SIG-M5 (cell line): ENCODE measurements at places on chromosomes 4 and X.

- DNase-seq, result no peak
Measured at GRCh38 chr4:133483600-133484246, 334.6 kb downstream of the PCDH10 start.

- DNase-seq, result no peak
Measured at GRCh38 chr4:108399610-108400265, 220.6 kb upstream of the RPL34 start.

DNA sequence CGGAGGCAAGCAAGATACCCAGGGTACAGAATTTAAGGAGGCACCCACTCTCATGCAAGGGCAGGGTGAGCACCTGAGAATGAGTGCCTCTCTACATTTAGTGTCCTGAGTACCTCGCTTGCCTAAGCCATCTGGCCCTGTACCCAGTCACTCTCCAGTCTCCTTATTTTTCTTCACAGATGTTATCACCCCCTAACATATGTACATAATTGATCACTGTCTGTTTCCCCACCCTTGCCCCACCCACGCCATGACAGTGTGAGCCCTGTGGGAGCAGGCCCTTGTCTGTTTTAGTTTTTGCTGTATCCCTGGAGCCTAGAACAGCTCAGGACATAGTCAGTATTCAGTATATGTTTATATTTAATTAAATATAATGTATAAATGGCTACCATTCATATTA is 113.6 kb downstream of the SPRY1 start:
- no peak for DNase-seq

DNA sequence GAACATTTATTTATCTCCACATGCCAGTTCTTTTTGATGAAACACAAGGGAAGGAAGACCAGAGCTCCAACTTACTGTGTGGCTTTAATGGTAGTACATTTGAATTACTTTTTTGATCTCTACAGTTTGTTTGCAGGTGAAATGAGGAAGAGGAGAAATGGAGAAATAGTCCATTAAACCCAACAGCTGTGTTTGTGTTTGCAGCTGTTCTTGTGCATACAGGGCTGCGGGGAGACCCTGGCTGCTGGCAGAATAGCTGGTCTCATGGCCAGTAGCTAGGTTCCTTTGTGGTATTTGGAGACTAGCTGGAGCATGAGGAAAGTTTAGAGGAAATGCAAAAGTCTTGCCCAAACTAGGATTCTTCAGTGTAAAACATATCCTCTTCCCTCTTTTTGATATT is 374.8 kb downstream of the GPAT3 start:
- DNase-seq, result no peak

DNA sequence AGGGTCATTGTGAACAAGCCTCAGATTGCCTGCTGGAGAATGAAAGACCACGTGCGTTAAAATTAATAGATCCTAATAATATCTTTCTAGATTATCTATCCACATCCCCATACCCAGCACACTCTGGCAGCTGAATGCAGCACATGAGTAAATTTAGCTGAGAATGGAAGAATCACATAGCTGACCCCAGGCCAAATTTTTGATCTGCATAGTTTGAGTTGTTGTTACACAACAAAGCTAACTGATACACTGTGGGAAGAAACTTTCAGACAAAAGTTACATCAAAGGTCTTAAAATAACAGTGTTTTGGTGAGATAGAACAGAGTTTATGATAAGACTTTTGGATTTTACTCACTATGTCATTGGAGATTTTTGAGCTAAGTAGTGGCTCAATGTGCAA is 72.4 kb upstream of the ANXA10 start:
- DNase-seq, result no peak

- DNase-seq, result no peak
Measured at GRCh38 chr4:67542076-67542475, 3.2 kb downstream of the CENPC start.

DNA sequence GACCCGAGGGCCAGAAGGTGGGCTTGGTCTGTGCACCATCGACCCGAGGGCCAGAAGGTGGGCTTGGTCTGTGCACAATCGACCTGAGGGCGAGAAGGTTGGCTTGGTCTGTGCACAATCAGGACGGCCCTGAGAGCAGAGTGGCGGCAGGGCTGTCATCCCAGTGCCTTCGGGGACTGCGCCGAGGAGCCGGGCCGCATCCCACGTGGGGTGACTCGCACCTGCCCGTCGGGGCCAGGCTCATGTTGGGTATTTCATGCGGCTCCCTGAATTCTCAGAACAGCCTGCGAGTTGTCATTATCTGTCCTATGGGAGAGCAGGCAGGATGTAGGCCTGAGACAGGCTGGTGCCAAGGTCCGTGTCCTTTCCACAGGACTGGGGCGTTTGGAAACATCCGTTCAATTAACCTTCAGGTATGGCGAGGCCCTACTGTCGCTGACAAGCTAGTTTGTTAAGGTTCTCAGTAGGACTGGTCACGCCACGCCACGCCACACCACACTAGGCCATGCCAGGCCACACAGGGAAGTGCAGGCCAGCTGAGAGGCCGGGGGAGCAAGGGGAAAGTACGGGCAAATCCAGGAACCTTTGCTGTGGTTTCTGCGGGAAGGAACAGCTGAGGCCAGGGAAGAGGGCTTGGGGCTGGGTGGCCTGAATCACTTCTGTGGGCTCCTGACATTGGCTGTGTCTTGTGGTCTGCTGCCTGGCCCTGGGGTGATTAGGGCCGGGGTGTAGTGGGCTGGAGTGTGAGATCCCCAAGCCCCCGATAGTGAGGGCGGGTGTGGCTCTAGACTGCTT is 182.9 kb downstream of the AFAP1 start:
- DNase-seq, result no peak

- no peak for DNase-seq
Measured at GRCh38 chrX:50779694-50780093, 34.3 kb downstream of the SHROOM4 start.

DNA sequence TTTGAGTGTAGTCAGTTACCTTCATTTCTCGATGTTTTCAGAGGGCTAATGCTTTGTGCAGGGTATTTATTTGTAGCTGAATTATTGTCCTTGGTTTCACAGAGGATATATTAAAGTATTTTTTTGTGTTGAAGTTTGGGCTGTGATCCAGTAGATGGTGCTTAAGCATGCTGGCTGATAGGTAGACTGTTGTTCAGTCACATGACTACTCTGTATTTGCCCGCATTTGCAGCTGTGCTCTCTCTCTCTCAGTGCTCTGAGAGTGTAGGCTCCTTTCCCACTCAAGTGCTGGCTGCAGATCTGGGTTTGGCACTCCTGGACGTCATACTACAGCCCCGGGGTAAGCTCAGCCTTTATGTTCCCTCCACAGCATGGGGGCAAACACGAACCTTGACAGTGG is 21.7 kb downstream of the RAB40AL start:
- no peak for DNase-seq

DNA sequence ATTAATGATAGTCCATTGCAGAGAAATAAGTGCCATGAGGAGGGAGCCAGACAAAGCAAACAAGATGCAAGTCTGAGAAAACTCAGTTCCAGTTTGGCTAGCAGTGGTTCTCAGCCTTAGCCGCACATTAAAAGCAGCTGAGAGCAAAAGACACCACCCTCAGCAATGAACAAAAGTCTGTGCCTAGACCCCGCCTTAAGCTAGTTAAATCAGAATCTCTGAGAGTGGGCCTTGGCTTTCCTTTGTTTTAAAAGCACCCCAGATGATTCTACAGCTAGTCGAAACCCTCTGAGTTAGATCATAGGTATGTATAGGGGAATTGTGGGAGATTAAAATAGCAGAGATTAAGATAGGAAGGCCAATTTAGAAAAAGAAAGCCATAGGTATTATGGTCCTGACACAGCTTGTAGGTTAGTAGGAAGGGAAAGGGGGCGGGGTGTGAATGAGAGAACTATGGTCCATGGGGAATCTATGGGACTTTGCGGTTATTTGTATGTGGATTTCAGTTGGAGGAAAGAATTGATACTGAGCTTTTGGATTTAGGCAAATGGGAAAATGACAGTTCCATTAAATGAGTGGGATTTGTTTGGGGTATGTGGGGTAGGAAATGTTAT is 12.0 kb downstream of the SPRY1 start:
- no peak for DNase-seq

- no peak for DNase-seq
Measured at GRCh38 chr4:4323705-4324534, 33.9 kb downstream of the ZBTB49 start.

DNA sequence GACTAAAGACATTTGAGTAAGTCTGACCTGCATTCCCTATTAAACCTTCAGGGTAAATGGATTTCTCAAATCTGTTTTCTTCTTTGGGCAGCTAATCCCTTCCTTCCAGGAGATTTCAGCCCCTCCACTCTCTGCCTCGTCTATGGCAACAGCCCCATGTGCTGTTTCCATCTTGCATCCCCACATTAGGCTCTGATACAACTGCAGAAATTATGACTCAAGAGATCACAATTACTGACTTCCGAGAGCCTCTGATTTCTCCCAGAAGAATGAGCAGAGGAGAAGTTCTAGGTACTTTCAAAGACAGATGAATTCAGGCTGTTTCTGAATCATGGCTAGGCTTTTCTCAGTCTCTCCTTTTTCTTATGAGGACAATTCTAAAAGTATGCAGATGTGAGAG is 38.7 kb downstream of the RAI2 start:
- DNase-seq, result no peak

GRCh38 chr4:24042094-24042493 is 152.2 kb upstream of the PPARGC1A start:
- DNase-seq, result no peak

DNA sequence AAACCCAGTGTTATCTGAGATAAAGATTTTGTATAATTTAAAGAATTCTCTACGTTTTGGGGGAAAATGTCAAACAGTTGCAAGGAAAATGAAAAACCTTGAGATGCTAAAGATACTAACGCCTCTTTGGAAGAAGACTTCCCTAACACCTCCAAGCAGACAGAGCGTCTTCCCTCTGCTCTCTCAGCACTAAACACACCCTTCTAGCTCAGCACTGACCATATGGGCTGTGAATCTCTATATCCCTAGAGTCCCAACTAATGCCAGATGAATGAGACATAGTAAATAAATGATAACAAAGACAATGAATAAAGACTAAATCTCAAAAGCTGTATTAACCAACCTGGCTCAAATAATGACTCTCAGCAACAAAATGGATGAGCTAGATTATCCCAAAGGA is 13.3 kb downstream of the FUNDC1 start:
- DNase-seq, result no peak

GRCh38 chr4:127421437-127421836 is 211.3 kb upstream of the INTU start:
- no peak for DNase-seq

DNA sequence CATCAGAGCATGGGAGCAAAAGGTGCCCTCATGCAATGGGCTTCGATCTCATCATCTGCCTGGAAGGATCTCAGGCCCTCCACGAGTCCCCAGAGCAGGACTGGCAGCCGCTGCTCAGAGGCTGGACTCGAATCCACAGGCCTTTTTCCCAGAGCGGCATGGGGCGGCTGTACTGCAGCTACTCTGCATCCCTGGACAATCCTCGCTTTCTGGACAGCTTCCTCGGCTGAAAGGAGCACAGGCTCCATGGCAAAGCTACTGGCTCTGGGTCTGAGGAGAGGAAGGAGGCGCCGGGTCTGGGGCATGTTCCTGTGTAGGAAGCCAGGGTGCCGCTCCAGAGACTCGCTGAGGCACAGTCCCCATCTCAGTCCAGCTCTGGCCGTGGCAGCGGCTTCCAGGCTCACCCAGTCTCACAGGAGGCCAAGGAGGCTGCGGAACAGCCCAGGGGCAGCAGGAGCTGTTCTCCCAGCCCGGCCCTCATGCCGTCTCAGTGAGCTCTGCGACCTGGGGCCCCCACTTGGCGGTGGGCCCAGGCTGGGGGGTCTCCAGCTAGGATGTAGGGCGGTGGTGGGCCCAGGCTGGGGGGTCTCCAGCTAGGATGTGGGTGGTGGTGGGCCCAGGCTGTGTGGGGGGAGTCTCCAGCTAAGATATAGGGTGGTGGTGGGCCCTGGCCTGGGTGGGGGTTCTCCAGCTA is 2.7 kb upstream of the SPON2 start:
- DNase-seq, result no peak

DNA sequence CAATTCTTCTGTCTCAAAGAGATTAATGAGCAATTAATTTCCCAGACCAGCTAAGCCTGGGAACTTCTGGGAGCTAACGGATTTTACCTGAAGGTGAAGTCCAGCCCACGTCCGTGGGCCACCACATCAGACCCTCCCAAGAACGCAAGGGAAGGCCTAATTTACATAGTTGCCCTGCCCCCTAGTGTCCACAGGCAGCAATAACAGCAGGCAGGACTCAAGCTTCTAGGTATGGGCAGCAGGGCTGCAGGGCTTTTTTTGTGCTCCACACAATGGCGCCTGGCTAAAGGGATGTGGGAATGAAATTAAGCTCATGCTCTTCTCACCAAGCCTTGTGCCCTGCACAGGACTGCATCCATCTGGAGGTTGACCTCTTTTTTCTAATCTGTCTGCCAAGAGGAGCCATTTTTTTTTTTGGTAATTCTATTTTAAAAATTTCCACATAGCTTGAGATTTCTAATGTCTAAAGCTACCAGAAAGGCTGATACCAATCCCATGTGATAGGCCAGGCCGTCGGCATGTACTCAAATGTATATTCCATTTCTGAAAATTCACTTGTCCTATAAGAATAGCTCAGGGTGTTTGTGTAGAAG is 111.9 kb upstream of the TMEM164 start:
- DNase-seq, result no peak

GRCh38 chrX:86148024-86148511 is at the start of gene DACH2:
Gene DACH2, plus strand, starts transcription at chrX:86148451.
- no peak for DNase-seq

DNA sequence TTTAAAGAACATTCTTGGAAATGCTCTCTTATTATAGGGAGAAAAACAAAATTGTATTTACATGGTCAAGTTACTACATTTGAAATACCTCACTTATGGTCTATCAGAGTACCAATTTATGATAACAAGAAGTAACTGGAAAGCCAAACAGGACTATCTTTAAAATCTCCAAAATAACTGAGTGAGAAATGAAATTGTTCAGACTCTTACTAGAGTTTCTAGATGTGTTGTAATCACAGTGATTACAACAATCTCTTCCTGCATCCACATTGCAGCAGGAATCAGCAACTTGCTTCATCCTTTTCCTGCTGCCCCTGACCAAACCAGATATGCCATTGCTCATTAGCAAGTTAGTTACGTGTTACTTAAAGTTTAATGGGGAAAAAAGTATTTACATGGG is 245.2 kb upstream of the SMIM31 start:
- DNase-seq, result no peak
